ENCODE measurements at places on chromosomes 6 and 20. TPM values are rescaled to one million over a fixed set of nuclear protein-coding genes. Genes with fewer than 3 reads are reported as not detected.

Gene EDN1
- total RNA-seq: 8.6 TPM

GRCh38 chr20:31652917-31653396 lies 15.2 kb downstream of the COX4I2 start:
- no peak overlapping the region for H3K27ac ChIP-seq
- H3K36me3 ChIP-seq: no peaks in the 10 kb centered on the region
- peak; percentile 43 for DNase-seq
- H3K4me3 ChIP-seq: no peak overlapping the region
- no peaks in the 10 kb centered on the region for H3K27me3 ChIP-seq
- H3K4me1 ChIP-seq: peaks cover 6% of the 10 kb centered on the region

- H3K4me3 ChIP-seq: no peak overlapping the region
- H3K27me3 ChIP-seq: no peaks in the 10 kb centered on the region
- no peaks in the 10 kb centered on the region for H3K4me1 ChIP-seq
- H3K27ac ChIP-seq: no peak overlapping the region
- DNase-seq: no peak
These were observed 95.0 kb downstream of the NKAIN2 start for GRCh38 chr6:123898665-123899064.

- H3K4me3 ChIP-seq: no peak overlapping the region
- no peak overlapping the region for H3K27ac ChIP-seq
- no peaks in the 10 kb centered on the region for H3K27me3 ChIP-seq
These were observed 48.6 kb downstream of the FAM8A1 start for GRCh38 chr6:17648745-17649144.

GRCh38 chr6:90048206-90048967 lies 154.1 kb downstream of the GJA10 start:
- DNase-seq: no peak
- no peaks in the 10 kb centered on the region for H3K36me3 ChIP-seq
- peaks cover 9% of the 10 kb centered on the region for H3K4me1 ChIP-seq

GRCh38 chr20:50372770-50373088 lies 137.5 kb upstream of the PTPN1 start:
- peaks cover 7% of the 10 kb centered on the region for H3K4me1 ChIP-seq
- no peak overlapping the region for H3K4me3 ChIP-seq
- no peaks in the 10 kb centered on the region for H3K36me3 ChIP-seq
- H3K27me3 ChIP-seq: no peaks in the 10 kb centered on the region
- peak; percentile 22 for DNase-seq

DNA sequence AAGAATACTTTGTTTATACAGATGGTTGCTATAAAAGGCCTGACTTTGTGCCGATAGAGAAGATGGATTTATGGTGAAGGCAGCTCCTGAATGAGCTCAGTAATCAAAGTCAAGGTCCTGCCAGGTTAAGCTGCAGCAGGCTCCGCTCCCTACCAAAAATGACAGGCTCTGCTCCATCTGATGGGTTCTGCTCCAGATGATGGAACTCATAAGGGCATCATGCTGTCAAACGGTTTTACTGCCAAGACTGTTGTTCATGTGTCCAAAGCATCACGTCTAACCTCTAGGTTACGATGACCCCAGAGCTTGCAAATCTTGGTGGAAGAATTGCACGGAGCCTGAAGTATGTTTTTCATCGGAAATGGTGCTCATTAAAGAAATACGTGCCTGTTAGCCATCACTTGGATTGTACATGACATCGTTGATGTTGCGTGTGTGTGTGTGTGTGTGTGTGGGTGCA lies 19.2 kb upstream of the PTGIS start:
- DNase-seq: peak; percentile 83
- H3K4me3 ChIP-seq: no peak overlapping the region
- no peaks in the 10 kb centered on the region for H3K27me3 ChIP-seq
- peak overlapping the region; percentile 76 for H3K27ac ChIP-seq
- peaks cover 31% of the 10 kb centered on the region for H3K4me1 ChIP-seq

Gene RAB32
- 108 TPM for total RNA-seq

DNA sequence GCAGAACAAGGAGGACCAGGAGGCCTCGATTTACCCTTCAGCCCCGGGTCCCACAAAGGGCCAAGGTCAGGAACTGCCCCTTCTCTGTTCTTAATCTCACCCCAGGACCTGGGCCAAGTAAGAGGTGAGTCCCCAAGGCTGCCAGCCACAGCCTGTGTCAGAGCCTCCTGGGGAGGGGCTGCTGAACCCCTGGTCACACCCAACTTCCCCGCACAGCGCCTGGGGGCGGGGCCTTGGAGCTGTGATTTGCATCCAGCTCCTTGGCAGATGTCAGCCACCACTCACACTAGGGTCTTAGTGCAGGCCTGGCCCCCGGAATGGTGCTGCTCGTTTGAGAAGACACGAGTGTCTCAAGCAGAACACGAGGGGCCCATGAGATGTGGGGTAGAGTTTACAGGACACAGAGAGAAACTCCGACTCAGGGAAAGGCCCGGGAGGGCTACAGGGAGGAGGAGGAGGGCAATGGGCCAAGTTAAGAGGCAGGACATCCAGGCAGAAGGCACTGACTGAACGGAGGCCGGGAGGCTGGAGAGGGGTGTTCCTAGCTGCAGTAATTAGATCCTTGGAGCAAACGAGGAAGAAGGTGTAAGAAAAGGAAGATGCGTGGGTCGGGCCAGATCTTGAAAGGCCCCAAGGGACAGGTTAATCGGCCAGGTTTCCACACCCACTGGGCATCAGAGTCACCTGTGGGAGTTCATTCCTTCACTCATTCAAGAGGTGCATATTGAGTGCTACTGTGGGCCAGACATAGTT lies 26.9 kb downstream of the ZBP1 start:
- no peak overlapping the region for H3K4me3 ChIP-seq
- H3K27me3 ChIP-seq: peaks cover 7% of the 10 kb centered on the region
- no peaks in the 10 kb centered on the region for H3K4me1 ChIP-seq
- no peaks in the 10 kb centered on the region for H3K36me3 ChIP-seq
- DNase-seq: no peak
- no peak overlapping the region for H3K27ac ChIP-seq

Gene STMN3
- total RNA-seq: 20.3 TPM

DNA sequence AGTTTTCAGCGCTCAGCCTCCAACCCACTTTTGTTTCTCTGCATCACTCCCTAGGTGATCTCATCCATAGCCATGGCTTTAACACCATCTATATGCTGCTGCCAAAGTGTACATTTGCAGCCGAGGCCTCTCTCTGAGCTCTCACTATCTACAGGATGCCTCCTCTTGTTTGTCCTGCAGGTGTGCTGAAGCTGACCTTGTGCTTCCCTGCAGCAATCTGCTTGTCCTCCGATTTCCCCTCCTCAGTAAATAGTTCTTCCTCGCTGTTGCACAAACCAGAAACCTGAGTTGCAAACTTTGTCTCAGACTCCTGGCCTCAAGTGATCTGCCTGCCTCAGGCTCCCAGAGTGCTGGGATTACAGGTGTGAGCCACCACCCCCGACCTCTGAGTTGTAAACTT lies 3.7 kb upstream of the TXNDC5 start:
- DNase-seq: no peak
- peaks cover 29% of the 10 kb centered on the region for H3K27me3 ChIP-seq
- H3K36me3 ChIP-seq: no peaks in the 10 kb centered on the region
- H3K27ac ChIP-seq: no peak overlapping the region
- peaks cover under 1% of the 10 kb centered on the region for H3K4me1 ChIP-seq
- no peak overlapping the region for H3K4me3 ChIP-seq

- H3K4me1 ChIP-seq: no peaks in the 10 kb centered on the region
- no peak overlapping the region for H3K4me3 ChIP-seq
- no peaks in the 10 kb centered on the region for H3K27me3 ChIP-seq
- no peaks in the 10 kb centered on the region for H3K36me3 ChIP-seq
- DNase-seq: no peak
These were observed 24.6 kb downstream of the TBX18 start for GRCh38 chr6:84739866-84740208.

DNA sequence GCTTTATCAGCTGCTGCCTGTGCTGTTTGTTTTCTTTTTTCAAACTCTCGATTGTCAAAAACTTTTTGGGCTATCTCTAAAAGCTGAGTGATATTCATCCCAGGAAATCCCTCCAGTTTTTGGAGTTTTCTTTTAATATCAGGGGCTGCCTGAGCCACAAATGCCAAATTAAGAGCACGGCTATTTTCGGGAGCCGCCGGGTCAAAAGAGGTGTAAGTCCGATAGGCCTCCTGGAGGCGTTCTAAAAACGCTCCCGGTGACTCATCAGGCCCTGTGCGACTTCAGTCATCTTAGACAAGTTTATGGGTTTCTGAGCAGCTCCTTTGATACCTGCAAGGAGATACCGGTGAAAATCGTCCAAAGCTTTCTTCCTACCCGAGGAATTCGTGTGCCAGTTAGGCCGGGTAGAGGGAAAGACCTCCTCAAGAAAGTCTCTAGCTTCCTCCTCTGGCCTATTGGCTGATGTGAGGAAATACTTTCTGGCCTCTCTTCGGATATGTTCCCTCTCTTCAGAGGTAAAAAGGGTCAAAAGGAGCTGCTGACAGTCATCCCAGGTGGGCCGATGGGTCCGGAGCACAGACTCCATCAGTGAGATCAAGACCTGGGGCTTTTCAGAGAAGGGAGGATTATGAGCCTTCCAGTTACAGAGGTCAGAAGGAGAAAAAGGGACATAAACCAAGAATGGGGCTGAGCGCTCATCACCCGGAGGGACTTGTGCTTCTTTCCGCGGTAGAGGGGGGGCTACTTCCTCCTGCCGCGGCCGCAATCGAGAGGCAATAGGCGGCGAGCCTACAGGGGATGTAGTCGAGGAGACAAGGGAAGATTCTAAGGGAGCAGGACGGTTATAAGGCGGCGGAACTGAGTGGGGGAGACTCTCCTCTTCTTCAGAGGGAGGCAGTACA lies 151.1 kb downstream of the TRIM27 start:
- peaks cover 70% of the 10 kb centered on the region for H3K27me3 ChIP-seq
- DNase-seq: no peak
- no peaks in the 10 kb centered on the region for H3K36me3 ChIP-seq

Gene ECT2L
- total RNA-seq: not detected

- H3K36me3 ChIP-seq: peaks cover 69% of the 10 kb centered on the region
- H3K4me3 ChIP-seq: no peak overlapping the region
- H3K4me1 ChIP-seq: peaks cover 15% of the 10 kb centered on the region
- DNase-seq: no peak
- no peaks in the 10 kb centered on the region for H3K27me3 ChIP-seq
- H3K27ac ChIP-seq: no peak overlapping the region
These were observed 40.5 kb downstream of the RRBP1 start for GRCh38 chr20:17641520-17641964.

Gene CHMP4B
- total RNA-seq: 30.3 TPM

GRCh38 chr20:36830791-36831691 lies 44.9 kb upstream of the TLDC2 start:
- H3K27ac ChIP-seq: peak overlapping the region; percentile 39
- no peak overlapping the region for H3K4me3 ChIP-seq
- H3K4me1 ChIP-seq: peaks cover 42% of the 10 kb centered on the region
- H3K27me3 ChIP-seq: no peaks in the 10 kb centered on the region

Gene FOXO3
- 38.7 TPM for total RNA-seq

Gene DDX43
- not detected for total RNA-seq

GRCh38 chr20:22918286-22918983 lies 116.7 kb upstream of the SSTR4 start:
- no peak for DNase-seq
- H3K4me1 ChIP-seq: 0 out of 2 replicates have a peak, but pooled peaks cover 2% of the 10 kb centered on the region
- H3K27me3 ChIP-seq: peaks cover 5% of the 10 kb centered on the region
- no peak overlapping the region for H3K27ac ChIP-seq
- H3K36me3 ChIP-seq: no peaks in the 10 kb centered on the region

Gene COL9A1
- total RNA-seq: not detected

- no peak for DNase-seq
- H3K4me3 ChIP-seq: no peak overlapping the region
- H3K27ac ChIP-seq: no peak overlapping the region
- H3K4me1 ChIP-seq: peaks cover 10% of the 10 kb centered on the region
- no peaks in the 10 kb centered on the region for H3K36me3 ChIP-seq
These were observed 117.5 kb downstream of the PLCB4 start for GRCh38 chr20:9186396-9186795.

DNA sequence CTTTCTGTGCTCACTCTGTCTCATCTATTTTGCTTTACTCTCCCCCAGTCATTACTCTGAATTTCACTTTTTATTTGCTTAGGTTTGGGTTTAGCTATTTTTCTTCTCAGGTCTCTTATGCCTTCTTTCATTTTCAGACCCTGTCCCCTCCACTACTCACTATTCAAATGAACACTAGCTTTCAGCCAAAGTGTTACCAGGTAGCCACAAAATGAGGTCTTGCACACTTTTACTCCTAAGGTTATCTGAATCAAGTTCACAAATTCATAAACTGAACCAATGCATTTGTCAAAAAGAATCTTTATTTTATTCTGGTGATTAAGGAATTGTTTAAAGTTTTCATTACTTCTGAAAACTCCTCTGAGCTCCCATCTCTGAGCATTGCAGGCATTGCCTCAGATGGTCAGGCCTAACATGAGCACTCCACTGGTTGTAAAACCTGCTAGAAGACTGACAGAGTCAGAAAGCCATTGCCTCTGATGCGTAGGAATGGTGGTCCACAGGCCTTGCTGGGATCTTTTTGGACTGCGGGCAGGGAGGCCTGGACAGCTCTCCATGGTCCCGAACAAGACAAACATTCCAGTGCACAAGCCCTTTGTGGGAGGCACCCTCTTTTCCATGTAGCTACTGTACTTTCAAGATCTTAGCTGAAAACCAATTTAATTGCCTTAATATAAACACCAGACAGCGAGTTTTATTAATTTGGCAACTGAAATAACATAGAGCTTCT lies 48.5 kb downstream of the FYN start:
- H3K27ac ChIP-seq: no peak overlapping the region
- no peak overlapping the region for H3K4me3 ChIP-seq
- peaks cover 16% of the 10 kb centered on the region for H3K4me1 ChIP-seq
- DNase-seq: peak; percentile 36
- no peaks in the 10 kb centered on the region for H3K27me3 ChIP-seq

GRCh38 chr20:31839782-31840487 lies 5.5 kb downstream of the FOXS1 start:
- H3K4me1 ChIP-seq: peaks cover 30% of the 10 kb centered on the region
- H3K4me3 ChIP-seq: no peak overlapping the region
- DNase-seq: no peak
- no peaks in the 10 kb centered on the region for H3K27me3 ChIP-seq

Gene TNF
- not detected for total RNA-seq

- H3K4me1 ChIP-seq: no peaks in the 10 kb centered on the region
- H3K4me3 ChIP-seq: no peak overlapping the region
- no peak overlapping the region for H3K27ac ChIP-seq
- H3K27me3 ChIP-seq: peaks cover 46% of the 10 kb centered on the region
These were observed 31.5 kb downstream of the PDRG1 start for GRCh38 chr20:31920275-31920855.

Gene ASIP
- not detected for total RNA-seq

DNA sequence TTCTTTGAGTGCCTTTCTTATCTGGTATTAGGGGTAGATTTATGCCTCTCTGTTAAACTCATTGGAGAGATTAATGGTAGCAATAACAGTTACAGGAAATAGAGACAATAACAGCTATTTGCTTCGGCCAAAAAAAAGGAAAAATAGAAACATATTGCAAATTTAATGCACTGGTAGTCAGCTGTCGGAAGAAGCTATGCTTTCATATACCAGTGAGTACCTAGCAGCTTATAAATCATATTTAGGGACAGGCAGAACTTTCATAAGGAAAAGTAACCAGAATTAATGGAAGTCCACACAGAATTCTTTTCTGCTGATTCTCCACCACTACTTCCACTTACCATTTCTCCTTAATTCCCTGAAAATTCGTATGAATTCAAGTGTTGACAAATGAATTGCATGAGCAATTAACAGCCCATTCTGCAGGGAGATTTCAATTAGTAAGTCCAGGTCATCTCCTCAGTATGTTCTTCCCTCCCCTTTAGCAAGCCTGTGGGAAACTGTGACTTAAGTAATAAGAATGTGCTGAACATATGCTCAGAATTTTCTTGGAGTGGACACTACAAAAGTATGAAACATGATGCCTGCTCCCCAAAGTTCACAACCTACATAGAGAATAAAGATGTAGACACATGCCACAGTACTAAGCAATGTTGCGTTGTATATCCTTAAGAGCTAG lies 196.7 kb upstream of the KCNQ5 start:
- H3K27ac ChIP-seq: no peak overlapping the region
- H3K27me3 ChIP-seq: no peaks in the 10 kb centered on the region
- no peak overlapping the region for H3K4me3 ChIP-seq
- peak; percentile 93 for DNase-seq
